ENCODE measurements at places on chromosomes 16 and 17. TPM values are rescaled to one million over a fixed set of nuclear protein-coding genes. Genes with fewer than 3 reads are reported as not detected.
A peak's percentile ranks its signal among the peaks of the same experiment; 100 is the strongest.

GRCh38 chr17:40327735-40328385 lies 18.9 kb downstream of the RARA start:
- no peaks in the 10 kb centered on the region for H3K27me3 ChIP-seq
- H3K36me3 ChIP-seq: no peaks in the 10 kb centered on the region
- H3K27ac ChIP-seq: no peak overlapping the region
- H3K4me3 ChIP-seq: no peak overlapping the region

GRCh38 chr17:78366109-78366848 lies 6.4 kb upstream of the SOCS3 start:
- H3K27me3 ChIP-seq: no peaks in the 10 kb centered on the region
- H3K4me1 ChIP-seq: 0 out of 2 replicates have a peak, but pooled peaks cover under 1% of the 10 kb centered on the region
- no peak overlapping the region for H3K27ac ChIP-seq
- no peak for DNase-seq

GRCh38 chr17:61353615-61354014 lies 46.0 kb upstream of the TBX2 start:
- no peaks in the 10 kb centered on the region for H3K27me3 ChIP-seq
- H3K36me3 ChIP-seq: no peaks in the 10 kb centered on the region
- H3K27ac ChIP-seq: no peak overlapping the region
- H3K4me3 ChIP-seq: no peak overlapping the region
- peaks cover 17% of the 10 kb centered on the region for H3K4me1 ChIP-seq

GRCh38 chr16:47213761-47214440 lies 70.2 kb upstream of the NETO2 start:
- H3K27ac ChIP-seq: no peak overlapping the region
- H3K27me3 ChIP-seq: no peaks in the 10 kb centered on the region

DNA sequence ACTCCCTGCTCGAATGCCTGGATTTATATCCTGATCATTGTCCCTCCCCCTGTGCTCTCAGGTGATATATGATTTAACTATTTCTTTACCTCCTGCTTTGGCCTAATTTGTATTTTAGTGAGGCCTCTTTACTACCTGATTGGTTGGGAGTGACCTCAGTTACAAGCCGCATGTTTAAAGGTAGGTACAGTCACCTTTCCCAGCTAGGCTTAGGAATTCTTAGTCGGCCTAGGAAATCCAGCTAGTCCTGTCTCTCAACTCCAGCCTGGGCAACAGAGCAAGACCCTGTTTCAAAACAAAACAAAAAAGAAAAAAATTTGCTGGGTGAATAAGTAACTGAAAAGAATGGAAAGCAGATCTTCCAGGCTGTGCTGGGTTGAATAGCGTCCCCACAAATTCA lies 26.8 kb upstream of the ST6GALNAC2 start:
- no peak overlapping the region for H3K27ac ChIP-seq
- DNase-seq: no peak
- no peak overlapping the region for H3K4me3 ChIP-seq
- H3K27me3 ChIP-seq: no peaks in the 10 kb centered on the region
- no peaks in the 10 kb centered on the region for H3K36me3 ChIP-seq

GRCh38 chr16:1420111-1420539 lies 422 bp downstream of the UQCC4 start:
- H3K27me3 ChIP-seq: no peaks in the 10 kb centered on the region
- H3K36me3 ChIP-seq: no peaks in the 10 kb centered on the region
- peak overlapping the region; percentile 86 for H3K4me3 ChIP-seq

DNA sequence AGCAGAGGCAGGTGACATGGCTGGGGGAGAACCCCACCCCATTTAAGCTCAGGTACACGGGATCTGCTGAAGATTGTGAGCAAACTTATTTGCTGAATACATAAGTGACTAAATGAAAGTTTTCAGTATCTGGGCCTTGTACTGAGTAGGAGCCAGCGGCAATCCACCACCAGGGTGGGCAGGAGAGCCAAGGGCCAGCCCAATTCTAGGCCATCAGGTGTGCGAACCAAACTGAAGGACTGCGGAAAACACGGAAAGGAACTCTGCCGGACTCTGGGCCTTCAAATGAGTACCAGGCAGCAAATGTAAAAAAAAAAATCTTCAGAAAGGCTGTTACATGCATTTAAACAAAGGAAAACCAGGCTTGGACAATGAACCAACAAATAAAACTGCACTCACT lies 19.7 kb downstream of the ARHGAP17 start:
- DNase-seq: no peak
- H3K27ac ChIP-seq: peak overlapping the region; percentile 97
- no peak overlapping the region for H3K4me3 ChIP-seq
- H3K4me1 ChIP-seq: peaks cover 33% of the 10 kb centered on the region

- H3K27ac ChIP-seq: no peak overlapping the region
- no peaks in the 10 kb centered on the region for H3K36me3 ChIP-seq
- DNase-seq: no peak
- H3K4me3 ChIP-seq: no peak overlapping the region
- H3K27me3 ChIP-seq: no peaks in the 10 kb centered on the region
- H3K4me1 ChIP-seq: peaks cover 9% of the 10 kb centered on the region
Observed at GRCh38 chr16:82081264-82081663, 46.2 kb downstream of the HSD17B2 start.

DNA sequence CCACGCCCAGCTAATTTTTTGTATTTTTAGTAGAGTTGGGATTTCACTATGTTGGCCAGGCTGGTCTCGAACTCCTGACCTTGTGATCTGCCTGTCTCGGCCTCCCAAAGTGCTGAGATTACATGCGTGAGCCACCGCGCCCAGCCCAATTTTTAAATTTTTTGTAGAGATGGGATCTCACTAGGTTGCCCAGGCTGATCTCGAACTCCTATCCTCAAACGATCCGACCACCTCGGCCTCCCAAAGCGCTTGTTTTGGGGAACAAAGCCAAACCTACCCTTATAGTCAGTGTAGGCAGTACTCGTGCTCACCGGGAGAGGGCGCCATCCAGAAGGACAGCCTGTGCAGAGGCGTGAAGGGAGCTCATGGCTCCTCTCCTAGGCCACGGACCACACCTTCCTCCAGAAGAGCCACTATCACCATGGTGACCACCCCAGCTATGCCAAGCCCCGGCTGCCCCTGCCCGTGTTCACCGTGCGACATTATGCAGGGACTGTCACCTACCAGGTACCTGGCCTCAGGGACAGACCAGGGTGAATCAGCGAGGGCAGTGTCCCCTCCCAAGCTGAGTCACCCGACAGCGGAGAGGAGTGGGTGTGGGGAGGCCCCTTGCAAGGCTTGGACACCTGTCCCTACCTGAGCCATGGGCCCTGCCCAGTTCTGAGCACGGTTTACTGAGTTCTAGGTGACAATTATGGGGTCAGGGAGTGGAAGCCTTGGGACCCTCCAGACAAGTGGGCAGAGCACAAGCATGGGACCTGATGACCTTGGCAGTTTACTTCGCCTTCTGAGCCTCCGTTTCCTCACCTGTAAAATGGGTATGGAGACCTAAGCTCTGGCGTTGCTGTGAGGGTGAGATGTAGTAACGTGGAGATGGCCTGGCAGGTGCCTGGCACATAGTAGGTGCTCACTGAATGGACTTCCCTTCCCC lies 13.7 kb downstream of the MYO15B start:
- H3K4me1 ChIP-seq: peaks cover 27% of the 10 kb centered on the region
- DNase-seq: peak; percentile 77
- H3K4me3 ChIP-seq: no peak overlapping the region
- no peaks in the 10 kb centered on the region for H3K27me3 ChIP-seq
- H3K27ac ChIP-seq: no peak overlapping the region

GRCh38 chr17:59676716-59677115 lies 30.5 kb downstream of the PTRH2 start:
- no peak overlapping the region for H3K4me3 ChIP-seq
- H3K27me3 ChIP-seq: no peaks in the 10 kb centered on the region
- H3K36me3 ChIP-seq: peaks cover 86% of the 10 kb centered on the region
- no peaks in the 10 kb centered on the region for H3K4me1 ChIP-seq
- DNase-seq: no peak
- H3K27ac ChIP-seq: no peak overlapping the region

DNA sequence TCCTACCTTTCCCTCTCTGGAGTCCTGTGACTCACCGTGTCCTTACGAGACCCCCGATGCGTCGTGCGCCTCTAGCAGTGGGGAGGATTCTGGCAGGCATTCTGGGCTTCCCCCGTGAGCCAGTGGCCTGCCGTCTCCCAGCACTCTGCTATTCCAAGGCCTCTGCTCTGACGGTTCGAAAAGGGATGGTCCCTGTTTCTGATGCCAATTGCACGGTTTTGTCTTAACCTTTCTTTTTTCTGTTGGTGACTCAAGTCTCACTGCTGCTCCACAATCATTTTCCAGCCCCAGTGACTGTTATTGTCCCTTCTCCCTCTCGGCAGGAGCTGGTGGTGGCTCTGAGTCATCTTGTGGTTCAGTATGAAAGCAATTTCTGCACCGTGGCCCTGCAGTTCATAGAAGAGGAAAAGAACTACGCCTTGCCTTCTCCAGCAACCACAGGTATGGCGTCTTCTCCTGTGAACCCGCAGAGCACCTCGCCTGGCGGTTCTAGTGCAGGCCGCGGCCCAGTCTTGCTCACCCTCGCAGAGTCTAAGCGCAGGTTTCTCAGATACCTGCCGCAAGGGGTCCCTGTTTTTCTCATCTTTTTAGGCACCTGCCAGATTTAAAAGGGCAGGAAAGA lies 100.1 kb upstream of the CHMP6 start:
- H3K27ac ChIP-seq: peak overlapping the region; percentile 91
- H3K27me3 ChIP-seq: no peaks in the 10 kb centered on the region
- H3K4me1 ChIP-seq: peaks cover 36% of the 10 kb centered on the region
- peak; percentile 94 for DNase-seq
- peaks cover 16% of the 10 kb centered on the region for H3K36me3 ChIP-seq
- H3K4me3 ChIP-seq: peak overlapping the region; percentile 53

DNA sequence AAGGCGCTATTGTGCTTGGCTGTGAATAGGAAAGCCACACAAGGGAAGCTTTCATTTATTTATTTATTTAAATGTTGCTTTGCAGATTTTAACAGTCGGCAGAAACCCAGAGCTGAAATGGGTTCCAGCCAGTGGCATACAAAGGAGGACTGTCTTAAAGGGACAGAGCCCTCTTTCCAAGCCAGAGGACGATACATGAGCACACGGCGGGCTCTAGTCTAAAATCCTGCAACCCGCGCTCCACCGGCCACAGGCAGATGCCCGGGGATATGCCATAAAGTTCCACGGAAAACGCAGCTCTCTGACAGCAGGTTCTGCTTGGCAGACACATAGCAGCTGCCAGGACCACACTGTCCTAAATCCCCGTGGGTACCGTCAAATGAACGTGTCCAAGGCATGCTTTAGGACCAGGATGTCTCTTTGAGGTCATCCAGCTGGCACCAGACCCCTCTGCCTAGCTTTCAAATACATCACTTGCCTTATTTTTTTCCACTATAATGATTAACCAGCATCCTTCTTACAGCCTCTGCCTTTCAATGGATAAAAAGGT lies 64.6 kb downstream of the CYTH1 start:
- peaks cover 28% of the 10 kb centered on the region for H3K4me1 ChIP-seq
- peak overlapping the region; percentile 34 for H3K27ac ChIP-seq
- peak; percentile 47 for DNase-seq
- peak overlapping the region; percentile 65 for H3K4me3 ChIP-seq

DNA sequence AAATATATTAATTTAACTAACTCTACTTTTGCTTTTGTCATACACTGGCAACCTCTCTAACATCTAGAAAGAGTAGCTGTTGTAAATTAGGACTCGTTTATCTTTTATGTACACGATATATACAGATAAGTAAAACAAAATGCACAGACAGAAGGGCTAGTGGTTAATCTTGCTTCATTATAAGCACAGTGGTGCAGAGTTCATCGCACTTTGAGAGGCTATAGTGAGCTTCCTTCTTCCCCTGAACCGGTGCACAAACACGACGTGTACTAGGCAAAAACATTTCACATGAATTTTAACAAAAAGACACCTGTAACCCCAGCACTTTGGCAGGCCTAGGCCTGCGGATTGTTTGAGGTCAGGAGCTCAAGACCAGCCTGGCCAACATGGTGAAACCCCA lies 10.4 kb upstream of the GOT2 start:
- no peaks in the 10 kb centered on the region for H3K27me3 ChIP-seq
- H3K4me1 ChIP-seq: no peaks in the 10 kb centered on the region
- no peak overlapping the region for H3K27ac ChIP-seq

DNA sequence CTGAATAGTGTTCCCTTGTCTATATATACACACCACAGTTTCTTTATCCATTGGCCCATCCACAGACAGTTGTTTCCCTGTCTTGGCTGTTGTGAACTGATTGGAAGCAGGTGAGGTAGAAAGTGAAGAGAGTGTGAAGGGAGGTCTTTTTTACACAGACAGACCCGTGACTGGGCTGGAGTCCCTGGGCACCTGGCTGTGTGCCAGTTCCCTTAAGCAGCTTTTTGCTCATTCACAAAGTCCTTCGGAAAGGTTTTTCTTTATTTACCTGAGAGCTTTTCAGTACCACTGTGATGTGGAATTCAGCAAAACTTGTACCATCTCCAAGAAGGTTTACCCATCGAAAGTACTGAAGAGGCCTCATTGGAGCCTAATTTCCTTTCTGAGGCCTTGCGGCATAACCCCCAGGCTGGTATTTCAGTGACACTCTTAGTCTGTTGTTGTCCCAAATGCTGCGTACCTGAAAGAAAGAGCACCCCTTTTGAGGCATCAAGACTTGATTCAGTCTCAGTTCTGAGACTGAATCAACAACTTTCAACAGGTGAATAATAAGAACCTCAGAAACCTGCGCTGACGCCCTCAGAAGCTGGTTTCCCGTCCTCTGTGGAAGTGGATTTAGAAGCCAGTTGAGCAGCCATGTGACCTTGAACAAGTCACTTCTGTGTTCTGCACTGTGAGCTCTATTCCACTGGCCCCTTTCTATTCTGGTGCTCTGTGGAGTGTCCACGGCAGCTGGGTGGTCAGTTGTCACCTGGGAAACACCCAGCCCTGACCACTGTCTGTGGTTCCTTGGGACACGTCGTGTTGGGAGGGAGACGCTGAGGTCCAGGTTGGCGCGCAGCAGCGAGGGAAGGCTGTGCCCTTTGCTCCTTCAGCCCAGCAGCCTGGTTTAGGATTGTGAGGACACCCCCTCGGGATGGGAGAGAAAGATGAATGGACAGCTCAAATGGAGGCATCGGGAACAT lies 53.9 kb upstream of the CRISPLD2 start:
- H3K27me3 ChIP-seq: no peaks in the 10 kb centered on the region
- H3K27ac ChIP-seq: no peak overlapping the region
- H3K36me3 ChIP-seq: peaks cover 45% of the 10 kb centered on the region

DNA sequence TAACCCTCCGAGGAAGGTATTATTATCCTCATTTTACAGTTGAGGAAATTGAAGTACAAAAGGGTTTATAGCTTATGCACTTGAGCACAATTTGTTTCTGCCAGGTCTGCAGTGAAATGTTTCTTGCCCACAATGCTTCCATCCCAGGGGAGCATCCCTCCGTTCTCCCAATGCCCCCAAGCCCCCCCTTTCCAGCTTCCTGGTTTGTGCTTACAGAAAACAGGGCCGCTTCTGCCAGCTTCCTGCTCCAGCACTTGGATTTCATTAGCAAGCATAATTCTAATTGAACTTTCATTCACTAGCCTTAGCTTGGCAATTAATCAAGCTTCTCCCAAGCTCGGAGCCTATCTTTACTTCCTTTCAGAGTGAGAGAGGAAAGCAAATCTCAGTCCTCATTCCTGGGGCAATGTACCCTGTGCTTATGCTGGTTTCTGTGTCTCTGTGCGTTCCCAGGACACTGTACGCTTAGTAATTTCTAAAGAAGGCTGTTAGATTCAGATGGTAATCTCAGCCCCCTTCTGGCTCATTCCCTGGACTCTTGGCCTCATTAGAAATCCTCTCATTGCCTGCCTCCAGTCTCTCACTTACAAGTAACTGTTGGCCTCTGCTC lies 141.6 kb downstream of the HS3ST2 start:
- no peaks in the 10 kb centered on the region for H3K36me3 ChIP-seq
- H3K4me1 ChIP-seq: no peaks in the 10 kb centered on the region
- DNase-seq: no peak

The SLC5A10 gene
- not detected for total RNA-seq

The SPATA20 gene
- 104 TPM for total RNA-seq

The SCN4A gene
- not detected for total RNA-seq

The SAMD14 gene
- total RNA-seq: 0.11 TPM

The ALDOA gene
- 2,048 TPM for total RNA-seq

The UTS2R gene
- total RNA-seq: not detected
